ENCODE measurements at places on chromosomes 13 and 19.
A peak's percentile ranks its signal among the peaks of the same experiment; 100 is the strongest.

DNA sequence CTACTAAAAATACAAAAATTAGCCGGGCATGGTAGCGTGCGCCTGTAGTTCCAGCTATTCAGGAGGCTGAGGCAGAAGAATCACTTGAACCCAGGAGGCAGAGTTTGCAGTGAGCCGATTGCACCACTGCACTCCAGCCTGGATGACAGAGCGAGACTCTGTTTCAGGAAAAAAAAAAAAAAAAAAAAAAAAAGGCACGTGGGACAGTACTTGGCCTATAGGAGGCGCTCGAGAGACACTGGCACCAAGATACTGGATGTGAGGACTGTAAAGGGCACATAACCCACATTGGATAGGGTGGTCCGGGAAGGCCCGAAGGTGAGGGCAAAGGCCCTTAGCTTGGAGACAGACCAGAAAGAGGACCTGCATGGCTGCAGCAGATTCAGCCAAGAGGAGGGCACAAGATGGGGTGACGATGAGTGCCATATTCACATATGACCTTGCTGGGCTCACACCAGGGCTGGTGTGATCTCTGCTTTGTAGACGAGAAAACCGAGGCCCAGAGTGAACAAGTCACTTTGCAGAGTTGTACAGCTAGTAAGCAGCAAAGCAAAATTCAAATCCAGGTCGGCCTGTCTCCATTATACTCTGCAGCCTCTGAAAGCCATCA lies 89.4 kb downstream of the DPF1 start:
- DNase-seq, result peak; percentile 8

GRCh38 chr13:100833427-100833826 lies 158.8 kb upstream of the TMTC4 start:
- no peak for DNase-seq

- peak; percentile 29 for DNase-seq
Measured at GRCh38 chr19:1455336-1456120, 5.6 kb downstream of the APC2 start.

- DNase-seq, result no peak
Measured at GRCh38 chr13:30110301-30111070, 196.9 kb downstream of the KATNAL1 start.

- DNase-seq, result no peak
Measured at GRCh38 chr13:41597348-41598041, 140.1 kb downstream of the RGCC start.

GRCh38 chr19:8451885-8452284 lies 7.1 kb downstream of the HNRNPM start:
- DNase-seq, result no peak

DNA sequence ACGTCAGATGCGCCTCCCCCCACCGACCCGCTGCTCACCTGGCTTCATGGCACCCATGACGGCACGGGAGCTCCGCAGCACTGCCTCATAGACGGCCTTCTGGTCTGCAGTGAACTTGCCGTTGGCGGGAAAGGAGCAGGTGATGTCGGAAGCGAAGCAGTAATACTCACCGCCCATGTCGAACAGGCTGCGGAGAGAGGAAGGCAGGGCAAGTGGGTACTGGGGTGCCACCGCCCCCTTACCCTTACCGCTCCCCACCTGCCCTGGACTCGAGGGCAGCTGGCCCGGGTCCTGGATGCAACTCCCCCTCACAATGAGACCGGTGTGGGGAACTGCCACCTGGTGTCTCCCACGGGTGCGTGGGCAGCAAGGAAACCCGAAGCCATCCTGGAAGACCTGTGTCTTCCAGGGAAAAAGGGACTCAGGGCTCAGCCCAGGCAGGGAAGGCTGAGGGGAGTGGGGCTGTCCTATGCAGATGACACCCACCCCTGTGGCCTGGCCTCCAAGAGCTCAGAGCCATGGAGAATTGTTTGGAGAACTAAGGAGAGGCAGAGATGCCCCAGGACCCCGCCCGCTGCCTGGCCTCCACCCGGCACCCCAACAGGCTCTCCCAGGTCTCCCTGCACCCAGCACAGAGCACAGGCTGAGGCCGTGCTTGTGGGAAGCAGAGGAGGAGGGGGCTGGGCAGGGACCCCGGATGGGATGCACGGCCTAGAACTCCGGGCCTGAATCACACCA lies 28.3 kb downstream of the CEBPG start:
- no peak for DNase-seq

DNA sequence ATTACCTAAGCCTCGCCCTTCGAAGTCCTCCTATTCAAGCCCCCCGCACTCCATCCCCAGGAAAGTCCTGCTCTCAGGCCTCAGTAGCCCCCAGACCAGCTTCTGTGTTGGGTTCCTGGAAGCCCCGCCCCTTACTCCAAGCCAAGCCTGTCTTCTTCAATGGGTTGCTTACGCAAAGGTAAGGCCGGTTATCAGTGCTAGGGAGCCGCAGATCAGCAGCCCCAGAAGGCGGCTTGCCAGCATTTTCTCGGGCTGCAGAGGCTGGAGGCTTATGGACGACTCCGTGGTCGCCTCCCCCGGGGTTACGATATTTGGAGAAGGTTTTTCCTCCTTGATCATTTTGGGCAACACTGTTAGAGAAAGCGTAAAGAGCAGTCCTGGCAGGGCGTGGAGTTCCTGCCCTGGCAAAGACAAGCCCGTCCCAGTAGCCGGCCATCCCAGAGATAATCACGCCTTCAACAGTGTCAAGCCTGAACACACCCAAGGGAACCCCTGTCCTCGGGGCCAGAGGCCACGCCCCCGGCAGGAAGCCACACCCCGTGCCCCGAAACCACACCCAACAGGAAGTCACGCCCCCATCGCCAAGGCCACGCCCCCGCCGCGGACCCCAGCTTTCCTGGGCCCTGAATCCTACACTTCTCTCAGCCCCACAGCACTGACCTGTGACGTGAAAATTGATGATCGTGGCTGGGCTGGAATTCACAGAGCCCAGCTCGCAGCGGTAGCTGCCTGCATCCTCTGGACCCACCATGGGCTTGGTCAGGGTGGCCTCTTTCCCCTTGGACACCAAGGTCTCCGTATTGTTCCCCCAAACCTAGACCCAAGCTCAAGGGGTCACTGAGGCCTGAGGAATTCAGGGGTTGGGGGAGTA lies 954 bp upstream of the RASIP1 start:
- DNase-seq, result no peak

- no peak for DNase-seq
Measured at GRCh38 chr19:3046698-3047495, 15.4 kb downstream of the TLE5 start.

- no peak for DNase-seq
Measured at GRCh38 chr19:53980539-53981375, 10.7 kb upstream of the CACNG6 start.

- no peak for DNase-seq
Measured at GRCh38 chr19:43773725-43774102, 7.1 kb downstream of the KCNN4 start.

DNA sequence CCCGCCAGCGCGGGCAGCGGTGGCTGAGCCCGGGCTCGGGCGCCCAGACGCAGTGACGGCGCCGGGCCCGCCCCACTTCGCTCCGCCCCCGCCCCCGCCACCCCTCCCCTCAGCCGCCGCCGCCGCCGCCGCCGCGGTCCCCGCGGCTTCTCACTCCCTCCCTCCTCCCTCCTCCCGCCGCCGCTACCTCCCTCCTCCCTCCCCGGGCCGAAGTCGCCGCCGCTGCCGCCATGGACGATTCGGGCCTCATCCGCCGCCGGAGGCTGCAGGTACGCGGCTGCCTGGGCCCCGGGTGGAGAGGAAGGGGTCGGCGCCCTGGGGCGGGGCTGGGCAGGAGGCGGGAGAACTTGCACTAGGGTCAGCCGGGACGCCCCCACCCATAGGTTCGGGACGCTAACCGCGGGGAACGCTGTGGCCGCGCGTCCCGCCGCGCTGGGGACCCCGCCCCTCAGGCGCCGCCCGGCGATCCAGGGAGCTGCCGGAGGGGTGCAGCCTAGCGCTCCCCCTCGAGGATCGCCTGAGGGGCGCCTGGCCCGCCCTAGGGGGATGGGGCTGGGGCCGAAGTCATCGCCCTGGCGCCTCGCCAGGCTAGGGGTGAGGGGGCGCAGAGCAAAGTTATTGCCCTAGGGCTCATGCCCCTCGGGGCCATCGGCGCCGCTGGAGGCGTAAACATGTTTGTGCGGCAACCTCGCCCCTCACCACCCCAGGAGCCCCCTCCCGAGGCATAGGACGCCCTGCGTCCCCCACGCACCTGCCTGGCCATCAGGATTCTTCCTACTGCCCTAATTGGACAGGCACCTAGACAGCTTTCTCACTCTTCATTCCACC lies 427 bp downstream of the RTBDN start:
- DNase-seq, result no peak

GRCh38 chr13:41462427-41462826 lies 5.1 kb downstream of the RGCC start:
- no peak for DNase-seq

- DNase-seq, result no peak
Measured at GRCh38 chr19:4057931-4058692, 8.6 kb downstream of the ZBTB7A start.

- no peak for DNase-seq
Measured at GRCh38 chr13:103517066-103517767, 451.0 kb upstream of the SLC10A2 start.

DNA sequence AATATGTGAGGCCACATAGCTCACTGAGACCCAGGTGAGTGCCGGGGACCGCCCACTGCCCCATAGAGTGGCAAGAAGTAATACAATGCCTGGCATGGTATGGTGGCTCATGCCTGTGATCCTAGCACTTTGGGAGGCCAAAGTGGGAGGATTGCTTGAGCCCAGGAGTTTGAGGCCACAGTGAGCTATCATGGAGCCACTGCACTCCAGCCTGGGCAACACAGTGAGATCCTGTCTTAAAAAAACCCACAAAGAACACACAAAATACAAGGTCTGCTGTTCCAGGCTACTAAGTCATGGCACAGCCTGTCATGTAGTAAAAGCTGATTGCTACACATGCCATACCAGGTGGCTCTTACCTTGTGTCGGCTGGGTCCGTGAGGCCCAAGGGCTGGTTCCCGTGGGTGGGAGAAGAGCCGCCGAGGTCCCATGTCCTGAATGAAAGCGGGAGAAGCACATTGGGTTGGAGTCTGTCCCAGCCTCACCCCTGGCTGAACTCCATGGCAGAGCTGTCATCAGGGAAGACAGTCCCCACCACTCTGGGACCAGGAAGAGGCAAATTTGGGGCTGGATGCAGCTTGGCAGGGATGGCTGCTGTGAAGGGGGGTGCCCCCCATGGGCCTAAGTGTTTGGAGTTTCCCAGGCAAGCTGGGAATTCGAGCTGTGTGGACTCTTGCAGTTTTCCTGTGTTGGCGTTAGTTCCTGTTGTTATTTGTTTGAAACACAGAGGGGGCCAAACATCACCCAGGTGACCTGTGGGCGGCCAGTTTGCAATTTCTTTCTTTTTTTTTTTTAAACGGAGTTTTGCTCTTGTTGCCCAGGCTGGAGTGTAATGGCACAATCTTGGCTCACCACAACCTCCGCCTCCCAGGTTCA lies 3.2 kb upstream of the FDX2 start:
- DNase-seq, result no peak

GRCh38 chr19:33129901-33130300 lies 2.0 kb upstream of the WDR88 start:
- DNase-seq, result no peak

GRCh38 chr19:44692379-44692721 lies 6.6 kb upstream of the CEACAM16 start:
- no peak for DNase-seq

- DNase-seq, result no peak
Measured at GRCh38 chr13:44879452-44880058, 109.7 kb downstream of the NUFIP1 start.

- DNase-seq, result no peak
Measured at GRCh38 chr13:77267362-77267761, 59.5 kb downstream of the MYCBP2 start.

GRCh38 chr13:25871389-25872125 lies 180.3 kb downstream of the SHISA2 start:
- DNase-seq, result no peak

DNA sequence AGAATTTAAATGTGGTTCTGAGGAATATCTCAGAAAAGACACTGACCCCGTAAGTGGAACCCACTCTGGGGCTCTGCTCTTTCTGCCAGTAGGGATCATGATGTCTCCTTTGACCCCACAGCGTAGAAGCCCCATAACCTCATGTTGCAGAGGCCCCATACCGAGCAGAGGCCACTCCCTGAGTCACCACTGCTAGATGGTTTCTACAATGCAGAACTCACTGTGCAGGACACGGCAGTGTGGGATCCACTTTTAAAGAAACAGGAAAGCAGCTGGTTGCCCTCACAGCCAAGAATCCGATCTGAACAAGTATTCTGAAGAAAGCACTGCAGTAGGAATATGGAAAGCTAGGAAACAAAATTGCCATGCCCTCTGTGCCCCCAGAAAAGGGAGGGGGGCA lies 4.2 kb downstream of the SLC7A1 start:
- no peak for DNase-seq

- no peak for DNase-seq
Measured at GRCh38 chr13:32261567-32261966, 53.6 kb downstream of the ZAR1L start.

GRCh38 chr13:69094485-69094884 lies 1013.1 kb upstream of the ATXN8OS start:
- no peak for DNase-seq

DNA sequence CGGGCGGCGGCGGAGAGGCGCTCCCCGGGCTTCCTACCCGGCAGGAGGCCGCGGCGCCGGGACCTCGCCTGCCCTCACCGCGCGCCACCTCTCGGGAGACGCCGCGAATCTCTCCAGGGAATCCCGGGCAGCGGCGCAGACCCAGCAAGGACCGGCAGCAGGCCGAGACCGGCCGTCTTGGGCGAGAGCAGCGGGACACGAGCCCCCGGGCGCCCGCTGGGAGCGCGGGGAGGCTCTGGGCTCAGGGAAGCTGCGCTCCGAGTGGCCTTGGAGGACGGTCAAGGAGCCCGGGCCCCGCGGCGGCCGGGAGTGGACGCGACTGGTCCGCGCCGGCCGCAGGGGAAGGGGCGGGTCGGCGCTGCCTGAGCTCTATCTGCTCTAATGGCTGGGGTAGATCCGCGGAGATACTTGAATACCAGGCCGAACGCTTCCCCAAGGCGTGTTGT lies 14.7 kb downstream of the CDX2 start:
- no peak for DNase-seq

DNA sequence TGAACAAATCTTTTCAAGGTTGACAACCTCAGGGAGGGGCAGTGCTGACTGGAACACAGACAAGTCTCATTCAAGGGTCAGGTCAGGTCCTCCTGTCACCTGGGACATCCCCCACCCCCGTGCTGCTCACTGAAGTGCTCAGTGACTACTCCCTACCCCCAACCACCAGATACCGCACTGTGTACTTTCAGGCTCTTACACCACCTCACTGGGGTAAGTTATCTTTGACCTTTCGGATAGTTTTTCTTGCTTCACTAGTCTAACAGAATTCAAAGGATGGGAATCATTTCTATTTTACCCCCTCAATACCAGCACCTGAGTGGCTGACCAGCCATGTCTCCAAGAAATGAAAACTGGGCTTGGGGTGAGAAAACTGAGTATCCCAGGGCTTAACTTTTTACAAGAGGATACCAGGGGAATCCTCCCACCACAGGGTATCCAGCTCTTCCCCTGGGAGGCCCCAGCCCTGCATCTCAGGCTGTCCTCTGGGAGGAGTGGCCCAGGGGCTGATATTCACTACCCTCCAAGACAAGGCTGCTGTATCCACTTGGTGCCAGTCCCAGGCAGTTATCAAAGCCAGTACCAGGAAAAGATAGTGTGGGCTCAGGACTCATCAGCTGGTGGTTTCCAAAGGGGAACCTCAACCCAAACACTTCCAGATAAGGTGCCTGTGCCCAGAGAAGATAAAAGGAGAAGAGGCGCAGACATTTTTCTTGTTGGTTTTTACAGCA lies 2.1 kb downstream of the ZNF563 start:
- DNase-seq, result no peak

- DNase-seq, result no peak
Measured at GRCh38 chr19:40713939-40714338, 2.7 kb downstream of the COQ8B start.
